ENCODE measurements at places on chromosomes 13 and 19. TPM values are rescaled to one million over a fixed set of nuclear protein-coding genes. Genes with fewer than 3 reads are reported as not detected.

The CYP2F1 gene
- not detected for total RNA-seq

The ZNF836 gene
- 4.2 TPM for total RNA-seq

The TSSK6 gene
- total RNA-seq = 2.0 TPM

The PKN1 gene
- total RNA-seq = 203 TPM

The METTL21C gene
- not detected for total RNA-seq

The ATP4A gene
- not detected for total RNA-seq

The CELF5 gene
- not detected for total RNA-seq

The SHANK1 gene
- 13.0 TPM for total RNA-seq

The PIAS4 gene
- total RNA-seq = 10.7 TPM

The RASGRP4 gene
- total RNA-seq = not detected

The SIGLEC14 gene
- total RNA-seq = not detected

The TGDS gene
- 19.0 TPM for total RNA-seq

All from uterine smooth muscle cell (primary cell).